Hindlimb muscle (tissue), 1 donor: ENCODE measurements at places on chromosomes 7 and 10. TPM values are rescaled to one million over a fixed set of nuclear protein-coding genes. Genes with fewer than 3 reads are reported as not detected.

- DNase-seq, result no peak
Observed at GRCh38 chr10:85921789-85922188, 444.8 kb downstream of the GRID1 start.

- no peak for DNase-seq
Observed at GRCh38 chr7:131370523-131370968, 42.9 kb downstream of the MKLN1 start.

GRCh38 chr7:120988591-120989256, at the start of gene CPED1:
TSS of gene CPED1 (plus strand) at chr7:120988711. CDS start at chr7:120989622, 911 bp downstream.
- peak; percentile 81 for DNase-seq

- DNase-seq, result no peak
Observed at GRCh38 chr7:24478137-24478655, 95.1 kb upstream of the PALS2 start.

DNA sequence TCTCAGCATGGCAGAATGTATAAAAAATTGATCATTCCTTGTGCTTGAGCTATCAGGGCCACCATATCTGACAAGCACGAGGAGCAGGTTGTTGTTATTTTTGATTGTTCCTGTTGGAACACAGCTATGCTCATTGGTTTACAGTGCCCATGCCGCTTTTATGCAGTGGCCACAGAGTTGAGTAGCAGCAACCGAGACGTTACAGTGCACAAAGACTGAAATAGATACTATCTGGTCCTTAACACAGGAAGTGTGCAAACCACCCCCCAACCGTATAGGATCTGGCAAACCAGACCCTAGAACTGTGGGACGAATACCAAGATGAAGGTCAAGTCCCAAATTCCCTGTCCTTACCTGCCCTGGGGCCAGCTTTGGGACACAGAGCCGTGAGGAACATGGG, 216.6 kb downstream of the KLF6 start:
- DNase-seq, result no peak

DNA sequence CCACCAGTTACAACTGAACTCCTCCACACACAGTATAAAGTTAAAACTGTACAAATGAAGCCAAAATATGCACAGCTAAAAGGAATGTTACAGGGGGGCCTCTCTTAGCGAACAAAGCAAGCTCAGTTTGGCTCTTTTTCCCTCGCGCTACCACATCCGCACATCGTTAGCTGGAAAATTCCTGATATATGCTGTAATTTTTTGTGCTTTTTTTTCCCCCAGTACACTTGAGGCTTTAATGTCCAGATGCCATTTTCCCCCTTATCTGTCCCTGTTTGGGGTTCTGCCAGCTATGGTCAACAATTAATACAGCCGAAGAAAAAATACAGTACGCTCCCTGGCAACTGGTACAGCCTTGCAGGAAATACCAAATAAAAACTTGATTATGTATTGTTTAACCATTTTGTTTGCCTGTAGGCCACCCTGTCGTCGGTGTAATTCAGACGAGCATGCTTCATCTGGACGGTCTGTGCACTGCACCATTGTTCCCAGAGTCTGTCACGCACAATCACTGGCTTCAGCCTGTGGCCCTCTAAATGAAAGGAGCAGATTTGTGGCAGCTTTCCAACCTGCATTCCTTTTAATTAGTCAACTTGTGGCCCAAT, 108.1 kb upstream of the FAM133B start:
- peak; percentile 75 for DNase-seq

Gene CLDN4
- 0.97 TPM for polyA plus RNA-seq

DNA sequence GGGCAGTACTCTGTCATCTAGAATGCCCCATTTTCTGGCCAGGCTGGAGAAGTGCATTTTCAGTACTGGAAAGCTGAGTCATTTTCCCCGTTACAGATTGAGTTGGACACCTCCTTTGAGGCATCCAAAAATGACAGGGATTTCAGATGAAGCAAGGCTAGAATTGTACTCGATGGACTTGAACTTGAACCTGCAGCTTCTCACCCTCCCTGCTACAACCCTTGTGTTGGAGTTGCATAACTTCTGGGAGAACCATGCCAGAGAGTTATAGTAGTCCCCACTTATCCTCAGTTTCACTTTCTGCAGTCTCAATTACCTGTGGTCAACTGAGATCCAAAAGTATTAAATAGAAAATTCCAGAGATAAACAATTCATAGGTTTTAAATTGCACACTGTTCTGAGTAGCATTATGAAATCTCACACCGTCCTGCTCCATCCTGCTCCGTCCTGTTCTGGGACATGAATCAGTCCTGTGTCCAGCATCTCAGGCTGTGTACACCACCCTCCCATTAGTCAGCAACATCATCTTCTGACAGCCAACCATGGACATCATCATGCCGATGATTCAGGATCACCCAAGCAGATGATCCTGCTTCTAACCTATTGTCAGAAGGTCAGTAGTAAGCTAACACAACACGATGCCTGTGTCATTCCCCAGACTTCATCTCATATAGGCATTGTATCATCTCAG, 363.7 kb downstream of the DPP6 start:
- no peak for DNase-seq

- DNase-seq, result no peak
Observed at GRCh38 chr7:70343519-70343918, 745.2 kb downstream of the AUTS2 start.

Gene DOCK1
- 29.9 TPM for polyA plus RNA-seq

DNA sequence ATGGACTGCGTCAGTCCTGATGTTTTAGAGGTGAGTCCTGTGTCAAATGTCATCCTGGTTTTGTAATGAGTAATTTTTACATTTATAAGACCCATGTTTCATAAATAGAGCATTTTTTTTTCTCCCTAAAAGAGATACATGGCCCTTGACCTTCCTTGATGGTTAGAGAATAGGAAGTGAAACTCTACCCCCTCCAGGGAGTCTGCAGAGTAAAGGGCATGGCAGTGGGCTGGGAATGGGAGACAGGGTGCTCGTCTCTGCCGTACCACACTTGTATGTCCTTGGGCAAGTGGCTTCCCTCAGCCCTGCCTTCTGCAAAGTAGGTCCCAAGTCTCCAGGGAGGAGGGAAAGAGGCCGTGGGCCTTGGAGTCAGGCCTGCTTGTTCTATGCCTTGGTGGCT, 63.9 kb downstream of the WDFY4 start:
- DNase-seq, result no peak

GRCh38 chr10:119286983-119287633, 79.7 kb downstream of the GRK5 start:
- no peak for DNase-seq

GRCh38 chr7:45407730-45408408, 166.3 kb upstream of the ADCY1 start:
- no peak for DNase-seq

- DNase-seq, result no peak
Observed at GRCh38 chr7:83036130-83036529, 126.6 kb downstream of the PCLO start.

DNA sequence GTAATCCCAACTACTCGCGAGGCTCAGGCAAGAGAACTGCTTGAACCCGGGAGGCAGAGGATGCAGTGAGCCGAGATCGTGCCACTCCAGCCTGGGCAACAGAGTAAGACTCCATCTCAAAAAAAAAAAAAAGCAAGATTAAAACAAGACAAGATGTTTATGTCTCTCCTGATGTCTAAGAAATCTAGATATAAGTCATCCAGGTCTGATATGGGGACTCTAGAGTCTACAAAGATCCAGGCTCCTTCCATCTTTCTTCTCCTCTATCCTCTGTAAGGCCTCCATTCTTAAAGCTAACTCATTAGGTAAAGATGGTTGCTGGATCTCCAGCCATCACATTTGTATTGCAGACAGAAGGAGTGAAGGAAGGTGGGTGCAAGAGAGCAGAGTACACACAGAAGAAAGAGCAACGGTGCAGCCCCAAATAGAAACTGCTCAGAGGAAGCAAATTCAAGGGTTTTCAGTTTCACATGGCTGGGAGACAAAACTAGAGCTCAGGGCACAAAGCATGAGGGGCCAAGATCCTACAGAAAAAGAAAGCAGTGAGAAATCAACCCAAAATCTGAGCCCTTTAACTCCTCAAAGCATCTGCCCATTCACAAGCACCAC, 57.6 kb downstream of the USP6NL start:
- DNase-seq, result no peak

GRCh38 chr7:79035858-79036257, 417.6 kb downstream of the MAGI2 start:
- DNase-seq, result no peak

Gene MBL2
- polyA plus RNA-seq, result not detected

GRCh38 chr10:130045801-130046321, 64.8 kb downstream of the C10orf143 start:
- no peak for DNase-seq

GRCh38 chr10:71661779-71662336, 57.7 kb downstream of the C10orf105 start:
- DNase-seq, result no peak

GRCh38 chr7:106216517-106216922, 68.3 kb downstream of the NAMPT start:
- DNase-seq, result no peak

DNA sequence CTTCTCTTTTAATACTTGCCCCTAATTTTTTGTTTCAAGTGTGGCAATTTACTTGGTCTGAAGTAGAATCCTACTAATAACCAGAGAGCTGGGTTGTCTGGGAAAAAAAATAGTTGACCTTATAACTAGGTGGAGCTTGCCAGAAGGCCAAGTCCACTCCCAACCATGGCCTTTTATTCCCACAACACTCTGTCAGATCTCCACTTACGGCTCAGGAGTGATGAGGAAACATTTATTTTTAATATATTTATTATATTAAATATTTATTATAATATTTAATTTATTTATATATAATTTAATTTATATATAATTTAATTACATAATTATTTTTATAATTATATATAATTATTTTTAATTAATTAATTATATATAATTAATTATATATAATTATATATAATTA, 58.8 kb downstream of the TSPAN12 start:
- no peak for DNase-seq

Gene SPDYE1
- polyA plus RNA-seq, result 2.3 TPM

DNA sequence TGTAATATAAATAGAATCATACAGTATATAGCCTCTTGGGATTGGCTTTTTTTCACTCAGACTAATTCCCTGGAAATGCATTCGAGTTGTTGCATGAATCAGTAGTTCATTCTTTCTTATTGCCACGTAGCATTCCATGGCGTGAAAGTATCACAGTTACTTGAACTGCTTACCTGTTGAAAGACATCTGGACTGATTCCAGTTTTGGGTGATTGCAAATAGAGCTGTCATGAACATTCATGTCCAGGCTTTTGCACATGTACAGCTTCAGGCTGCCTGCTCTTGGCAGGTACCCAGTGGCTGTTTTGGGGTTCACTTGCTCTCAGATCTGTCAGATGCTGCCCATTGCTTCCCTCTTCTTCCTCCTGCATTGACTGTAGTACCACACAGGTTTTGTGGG, 54.9 kb downstream of the LRGUK start:
- no peak for DNase-seq

DNA sequence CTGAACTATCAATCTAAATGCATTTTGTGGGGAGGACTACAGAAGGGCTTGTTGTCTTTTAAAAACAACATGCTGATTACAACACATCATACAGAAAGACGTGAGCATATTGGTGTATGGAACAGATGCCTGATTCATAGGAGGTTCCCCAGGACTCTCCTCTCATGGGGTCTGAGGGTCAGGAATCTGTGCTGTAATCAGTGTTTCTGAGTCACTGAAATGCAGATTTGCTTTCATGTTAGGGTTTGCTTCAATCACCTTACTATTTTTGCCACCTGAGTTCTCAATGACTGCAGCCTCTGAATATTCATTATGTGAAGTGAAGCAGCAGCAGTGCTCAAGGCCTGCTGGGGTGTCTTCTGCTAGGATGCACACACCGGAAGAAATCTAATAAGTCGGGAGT, 550 bp upstream of the ANK3 start:
- no peak for DNase-seq

- peak; percentile 88 for DNase-seq
Observed at GRCh38 chr10:78805176-78805575, 263.6 kb upstream of the ZMIZ1 start.

DNA sequence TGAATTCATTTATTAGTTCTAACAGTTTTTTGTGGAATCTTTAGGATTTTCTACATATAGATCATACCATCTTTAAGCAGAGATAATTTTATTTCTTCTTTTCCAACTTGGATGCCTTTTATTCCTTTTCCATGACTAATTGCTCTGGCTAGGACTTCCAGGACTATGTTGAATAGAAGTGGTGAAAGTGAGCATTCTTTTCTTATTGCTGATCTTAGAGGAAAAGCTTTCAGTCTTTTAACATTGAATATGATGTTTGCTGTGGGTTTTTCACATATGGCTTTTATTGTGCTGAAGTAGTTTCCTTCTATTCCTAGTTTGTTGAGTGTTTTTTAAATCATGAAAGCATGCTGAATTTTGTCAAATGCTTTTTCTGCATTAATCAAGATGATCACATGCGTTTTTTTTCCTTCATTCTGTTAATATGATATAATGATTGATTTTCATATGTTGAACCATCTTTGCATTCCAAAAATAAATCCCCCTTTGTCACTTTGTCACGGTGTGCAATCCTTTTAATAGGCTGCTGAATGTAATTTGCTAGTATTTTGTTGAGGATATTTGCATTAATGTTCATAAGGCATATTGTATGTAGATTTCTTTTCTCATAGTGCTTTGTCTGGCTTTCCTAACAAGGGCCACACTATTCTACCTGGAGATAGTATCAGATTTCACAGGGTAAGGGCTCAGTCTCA, 92.9 kb downstream of the ZNF467 start:
- DNase-seq, result no peak

DNA sequence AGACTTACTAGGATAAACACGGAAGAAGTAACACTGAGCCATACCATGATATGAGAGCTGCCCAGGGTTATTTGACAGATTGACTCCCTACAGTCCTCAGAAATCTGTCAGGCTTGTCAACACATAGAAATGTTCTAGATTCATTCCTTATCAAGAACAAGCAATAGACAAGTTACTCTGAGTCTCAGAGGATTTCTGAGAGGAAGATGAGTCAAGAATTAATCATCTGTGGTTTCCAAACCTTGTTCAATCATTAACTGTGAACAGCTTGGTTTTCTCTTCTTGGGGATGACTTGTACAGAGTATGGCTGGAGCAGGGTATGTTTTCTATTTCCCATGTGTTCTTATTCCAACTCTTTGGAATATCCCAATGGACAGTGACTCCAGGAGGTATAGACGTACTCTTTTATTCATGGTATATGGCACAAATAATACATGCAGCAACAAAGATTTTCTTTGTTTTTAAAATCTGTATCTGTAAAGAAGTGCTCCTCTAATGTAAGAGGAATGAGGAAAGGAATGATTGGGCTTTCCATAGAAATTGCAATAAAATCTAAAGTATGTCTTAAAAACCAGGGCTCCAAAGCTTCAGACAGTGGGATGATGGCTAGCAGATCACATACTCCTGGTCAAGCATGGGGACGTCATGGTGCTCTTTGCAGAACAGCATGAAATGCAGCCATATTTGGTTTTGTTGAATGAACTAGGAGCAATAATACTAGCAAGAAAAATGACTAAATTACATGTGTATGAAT, 11.9 kb upstream of the SFR1 start:
- no peak for DNase-seq

- no peak for DNase-seq
Observed at GRCh38 chr10:114288424-114289095, 49.5 kb downstream of the VWA2 start.

GRCh38 chr10:29039677-29040189, 249.1 kb upstream of the LYZL1 start:
- no peak for DNase-seq
